Fibroblast of lung (primary cell): ENCODE measurements at places on chromosomes 2 and 18. TPM values are rescaled to one million over a fixed set of nuclear protein-coding genes. Genes with fewer than 3 reads are reported as not detected.

Gene AQP12B
- polyA plus RNA-seq: not detected in 2 replicates

Gene RGPD5
- 4.9 and 9.6 TPM in 2 replicates for polyA plus RNA-seq

Gene TAF4B
- 0.42 and 0.70 TPM in 2 replicates for polyA plus RNA-seq

Gene UGT1A5
- not detected in 2 replicates for polyA plus RNA-seq
